Naive thymus-derived CD4-positive, alpha-beta T cell (primary cell): ENCODE measurements at places on chromosomes 7 and 10. TPM values are rescaled to one million over a fixed set of nuclear protein-coding genes. Genes with fewer than 3 reads are reported as not detected.
A peak's percentile ranks its signal among the peaks of the same experiment; 100 is the strongest.

DNA sequence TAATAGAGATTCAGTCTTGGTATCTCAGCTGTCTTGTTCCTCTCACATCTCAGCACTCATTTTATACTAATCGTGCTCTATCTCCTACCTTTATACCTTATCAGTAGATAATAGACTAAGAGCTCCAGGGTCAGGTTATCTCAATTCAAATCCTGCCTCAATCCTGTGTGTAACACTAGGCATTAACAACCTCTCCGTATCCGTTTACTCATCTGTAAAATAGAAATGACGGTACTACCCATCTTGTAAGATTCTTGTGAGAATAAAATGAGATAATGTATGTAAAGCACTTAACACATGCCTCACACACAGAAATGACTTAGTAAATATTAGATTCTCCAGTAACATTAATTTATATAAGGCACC is 622 bp upstream of the P4HA1 start:
- no peaks in the 10 kb centered on the region for H3K27me3 ChIP-seq
- H3K4me1 ChIP-seq, result peaks cover 12% of the 10 kb centered on the region
- peak overlapping the region; percentile 97 for H3K27ac ChIP-seq
- peak overlapping the region; percentile 60 for H3K4me3 ChIP-seq
- no peak for DNase-seq

The SLC39A12 gene
- total RNA-seq, result not detected

GRCh38 chr10:78894841-78895195 is 173.9 kb upstream of the ZMIZ1 start:
- no peaks in the 10 kb centered on the region for H3K4me1 ChIP-seq
- no peak overlapping the region for H3K4me3 ChIP-seq
- no peaks in the 10 kb centered on the region for H3K36me3 ChIP-seq
- H3K27ac ChIP-seq, result no peak overlapping the region
- DNase-seq, result no peak
- no peaks in the 10 kb centered on the region for H3K27me3 ChIP-seq

The FAM131B gene
- total RNA-seq, result 0.19 TPM

The LAMB1 gene
- not detected for total RNA-seq

The CISD1 gene
- total RNA-seq, result 41.2 and 45.7 TPM in 2 replicates

- no peak for DNase-seq
- no peaks in the 10 kb centered on the region for H3K27me3 ChIP-seq
- no peak overlapping the region for H3K4me3 ChIP-seq
- H3K4me1 ChIP-seq, result no peaks in the 10 kb centered on the region
Observed at GRCh38 chr7:127828843-127829500, 177.0 kb downstream of the SND1 start.

DNA sequence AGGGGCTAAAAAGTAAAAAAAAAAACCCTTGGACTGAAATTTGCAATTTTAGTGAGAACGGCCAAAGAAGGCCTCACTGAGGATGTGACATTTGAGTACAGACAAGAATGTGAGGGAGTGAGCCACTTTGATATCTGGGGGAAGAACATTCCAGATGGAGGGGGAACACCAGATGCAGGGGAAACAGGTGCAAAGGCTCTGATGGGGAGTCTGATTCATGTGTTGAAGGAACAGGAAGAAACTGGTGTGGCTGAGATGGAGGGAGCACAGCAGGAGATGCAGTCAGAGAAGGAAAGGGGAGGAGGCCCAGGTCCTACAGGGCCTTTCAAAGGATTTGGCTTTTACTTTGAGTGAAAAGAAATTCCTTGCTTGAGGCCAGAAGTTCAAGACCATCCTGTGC is 615.7 kb upstream of the NRP1 start:
- H3K36me3 ChIP-seq, result no peaks in the 10 kb centered on the region
- no peak overlapping the region for H3K27ac ChIP-seq
- H3K4me1 ChIP-seq, result no peaks in the 10 kb centered on the region
- no peaks in the 10 kb centered on the region for H3K27me3 ChIP-seq
